ENCODE measurements at places on chromosomes 3 and 15.

GRCh38 chr15:100981086-100981485 lies 61.9 kb downstream of the LRRK1 start:
- no peak for DNase-seq

DNA sequence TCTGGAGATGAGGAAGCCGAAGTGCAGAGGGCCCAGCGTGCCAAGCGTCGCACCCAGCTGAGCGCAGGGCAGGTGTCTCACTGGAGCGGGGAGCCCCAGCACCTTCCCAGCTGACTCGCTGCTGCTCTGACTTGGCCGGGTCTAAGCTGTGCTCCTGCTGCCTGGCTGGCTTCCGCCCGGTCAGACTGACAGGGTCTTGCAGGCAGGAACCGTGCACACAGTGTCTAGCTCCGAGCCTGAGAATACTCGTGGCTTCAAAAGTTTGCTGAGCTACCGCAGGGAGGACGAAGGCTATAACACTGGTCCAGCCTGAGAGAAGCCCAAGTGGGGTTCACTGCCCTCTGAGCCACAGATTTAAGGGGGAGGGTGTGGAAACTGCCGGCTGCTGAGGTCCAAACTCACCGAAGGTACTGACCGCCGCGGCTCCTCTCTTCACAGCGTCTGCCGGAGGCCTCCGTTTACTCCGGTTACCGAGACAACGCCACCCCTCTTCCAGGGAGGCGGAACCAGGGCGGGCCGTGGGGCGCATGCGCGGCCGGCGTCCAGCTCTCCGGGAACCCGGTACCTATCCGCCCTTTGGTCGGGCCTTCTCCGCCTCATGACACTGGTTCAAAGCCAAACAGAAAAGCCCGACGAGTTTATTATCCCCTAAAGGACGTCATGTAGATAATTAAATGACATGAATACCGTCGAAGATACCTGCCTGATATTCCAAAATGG lies at the start of gene CFAP44:
TSS of gene CFAP44 (minus strand) at position 443 of the 720 bp plus-strand sequence. CDS start 7,829 bp downstream, outside the sequence.
- peak; percentile 74 for DNase-seq

DNA sequence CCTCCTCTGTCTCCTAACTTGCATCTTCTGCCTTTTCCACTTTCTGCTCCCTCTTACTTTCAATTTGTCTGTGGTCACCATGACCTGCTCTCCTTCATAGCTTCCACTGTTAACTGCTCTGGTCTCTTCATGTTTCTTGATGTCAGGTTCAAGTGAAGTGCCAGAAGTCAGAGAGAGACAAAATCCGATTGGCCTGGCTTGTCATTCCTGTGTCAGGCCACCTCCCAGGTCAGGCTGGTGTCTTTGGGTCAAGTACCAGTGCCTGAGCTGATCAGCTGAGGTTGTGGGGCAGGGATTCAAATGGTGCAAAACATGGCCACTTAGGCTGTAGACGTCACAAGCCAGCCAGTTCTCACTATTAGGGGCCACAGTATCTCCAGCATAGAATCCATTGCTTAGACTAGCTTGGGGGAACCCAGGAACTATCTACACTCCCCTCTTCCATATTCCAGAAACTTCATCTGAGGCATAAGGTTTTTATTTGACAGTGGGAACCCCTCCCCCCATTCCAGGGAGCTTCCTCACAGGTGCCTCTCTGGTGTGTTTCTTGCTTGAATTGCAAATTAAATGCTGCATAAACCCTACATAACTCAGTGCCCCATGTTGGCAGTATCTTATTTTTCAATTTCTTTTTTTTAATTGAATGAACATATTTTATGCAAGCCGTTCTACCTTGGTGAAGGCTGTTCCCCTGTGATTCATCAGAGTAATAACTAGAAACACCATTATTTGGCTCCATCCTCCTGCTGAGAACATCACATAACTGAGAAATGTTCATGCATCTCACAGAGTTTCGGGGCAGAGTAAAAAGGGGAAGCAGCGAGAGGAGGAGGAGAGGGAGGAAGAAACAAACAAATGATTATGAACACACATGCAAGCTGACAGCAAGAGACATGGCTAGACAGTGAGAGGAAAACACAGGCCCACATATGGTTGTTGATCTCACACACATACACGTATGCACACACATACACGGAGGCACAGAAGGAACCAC lies 175.8 kb downstream of the TLE3 start:
- DNase-seq = peak; percentile 8

DNA sequence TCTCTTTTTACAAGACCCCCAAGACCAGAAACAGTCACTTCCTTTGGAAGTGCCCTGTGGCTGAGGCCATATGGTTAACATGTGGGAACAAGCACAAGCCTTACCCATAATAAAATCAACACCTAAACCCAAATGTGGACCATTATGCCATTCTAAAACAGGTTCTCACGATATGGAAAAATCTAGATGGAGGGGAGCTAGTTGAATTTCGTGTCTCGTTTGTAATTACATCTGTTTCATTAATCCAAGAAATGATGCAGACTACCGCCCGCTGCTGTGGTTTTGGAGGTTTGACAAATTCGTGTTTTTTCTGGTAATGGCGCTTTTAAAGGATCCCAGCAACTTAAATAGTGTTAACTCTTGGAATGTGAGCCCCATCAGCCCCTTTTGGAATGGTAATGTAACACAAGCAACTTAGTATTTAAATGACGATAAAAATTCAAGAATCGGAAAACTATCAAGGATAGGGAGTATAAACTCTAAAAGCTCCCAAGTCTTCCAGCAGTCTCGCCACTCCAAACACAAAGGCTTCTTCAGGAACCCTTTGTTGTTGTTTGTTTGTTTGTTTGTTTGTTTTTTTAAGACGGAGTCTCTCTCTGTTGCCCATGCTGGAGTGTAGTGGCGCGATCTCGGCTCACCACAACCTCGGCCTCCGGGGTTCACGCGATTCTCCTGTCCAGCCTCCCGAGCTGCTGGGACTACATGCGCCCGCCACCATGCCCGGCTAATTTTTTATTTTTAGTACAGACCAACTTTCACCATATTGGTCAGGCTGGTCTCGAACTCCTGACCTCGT lies 1.1 kb downstream of the CNBP start:
- peak; percentile 28 for DNase-seq

GRCh38 chr3:184415203-184415490 lies 35.3 kb downstream of the CHRD start:
- no peak for DNase-seq

DNA sequence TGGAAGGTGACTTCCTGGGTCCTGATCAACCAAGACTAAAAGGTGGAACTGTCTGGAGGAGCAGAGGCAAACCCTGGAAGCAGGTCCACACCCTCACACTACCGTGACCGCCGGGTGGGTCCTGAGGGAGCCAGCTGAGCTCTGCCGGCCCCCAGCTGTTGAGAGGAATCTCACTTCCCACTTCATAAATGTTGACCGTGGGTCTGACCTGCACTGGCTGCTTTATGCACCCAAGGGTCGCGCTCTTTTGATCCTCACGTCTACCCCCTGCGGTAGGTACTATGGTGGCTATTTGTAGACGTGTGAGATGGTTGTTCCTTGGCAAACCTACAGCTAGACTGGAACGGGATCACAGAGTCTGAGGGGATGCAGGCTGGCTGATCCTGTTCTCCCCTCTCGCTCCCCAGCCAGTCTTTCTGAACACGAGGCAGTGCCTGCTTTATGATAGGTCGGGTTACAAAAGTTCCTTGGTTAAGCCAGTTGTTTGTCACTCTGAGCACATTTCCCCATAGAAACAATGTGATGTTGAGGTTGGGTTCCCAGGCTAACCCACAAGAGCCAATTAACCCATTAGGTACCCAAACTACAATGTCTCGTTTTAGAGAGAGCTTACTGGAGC lies 113.0 kb upstream of the ETV5 start:
- no peak for DNase-seq

DNA sequence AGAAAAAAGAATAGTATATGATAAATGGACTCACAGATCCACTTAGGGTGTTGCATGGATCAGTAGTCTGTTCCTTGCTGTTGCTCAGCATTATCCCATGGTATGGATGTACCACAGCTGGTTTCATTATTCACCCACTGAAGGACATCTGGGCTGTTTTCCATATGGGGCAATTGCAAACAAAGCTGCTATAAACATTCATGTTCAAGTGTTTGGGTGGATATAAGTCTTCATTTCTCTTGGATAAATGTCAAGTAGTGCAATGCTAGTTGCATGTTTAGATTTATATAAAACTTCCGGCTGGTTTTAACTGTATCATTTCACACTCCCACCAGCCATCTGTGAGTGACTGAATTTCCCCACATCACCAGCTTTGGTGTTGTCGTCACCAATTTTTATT lies 137.7 kb downstream of the ASB7 start:
- DNase-seq = no peak

- no peak for DNase-seq
Observed at GRCh38 chr3:161422171-161422700, 50.9 kb upstream of the SPTSSB start.

GRCh38 chr3:188214442-188214841 lies 60.5 kb downstream of the LPP start:
- peak; percentile 78 for DNase-seq

DNA sequence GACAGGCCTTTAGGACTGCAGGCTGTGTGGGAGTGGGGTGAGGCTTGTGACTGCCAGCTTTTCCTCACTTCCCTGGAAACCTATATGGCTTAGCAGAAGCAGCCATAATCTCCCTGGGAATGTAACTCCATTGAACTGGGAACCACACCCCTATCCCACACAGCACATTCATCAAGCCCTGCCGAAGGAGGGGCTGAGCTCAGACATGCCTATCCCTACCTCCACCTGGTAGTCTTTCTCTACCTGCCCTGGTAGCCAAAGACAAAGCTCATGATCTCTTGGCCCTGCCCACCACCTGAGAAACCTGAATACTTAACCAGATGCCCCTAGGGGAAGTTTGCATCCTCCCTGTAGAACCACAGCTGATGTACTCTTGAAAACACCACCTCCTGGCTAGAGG lies 219.8 kb downstream of the UNC13C start:
- DNase-seq = no peak

GRCh38 chr3:125104639-125105038 lies 48.8 kb upstream of the HEG1 start:
- DNase-seq = peak; percentile 35

- no peak for DNase-seq
Observed at GRCh38 chr3:16670191-16670590, 65.0 kb upstream of the DAZL start.
